NK-92 treated with Interleukin-12 subunit alpha and Interleukin-12 subunit beta, amount 100 ng/mL, for 24 hours (cell line): ENCODE measurements at places on chromosomes 16 and 17.

DNA sequence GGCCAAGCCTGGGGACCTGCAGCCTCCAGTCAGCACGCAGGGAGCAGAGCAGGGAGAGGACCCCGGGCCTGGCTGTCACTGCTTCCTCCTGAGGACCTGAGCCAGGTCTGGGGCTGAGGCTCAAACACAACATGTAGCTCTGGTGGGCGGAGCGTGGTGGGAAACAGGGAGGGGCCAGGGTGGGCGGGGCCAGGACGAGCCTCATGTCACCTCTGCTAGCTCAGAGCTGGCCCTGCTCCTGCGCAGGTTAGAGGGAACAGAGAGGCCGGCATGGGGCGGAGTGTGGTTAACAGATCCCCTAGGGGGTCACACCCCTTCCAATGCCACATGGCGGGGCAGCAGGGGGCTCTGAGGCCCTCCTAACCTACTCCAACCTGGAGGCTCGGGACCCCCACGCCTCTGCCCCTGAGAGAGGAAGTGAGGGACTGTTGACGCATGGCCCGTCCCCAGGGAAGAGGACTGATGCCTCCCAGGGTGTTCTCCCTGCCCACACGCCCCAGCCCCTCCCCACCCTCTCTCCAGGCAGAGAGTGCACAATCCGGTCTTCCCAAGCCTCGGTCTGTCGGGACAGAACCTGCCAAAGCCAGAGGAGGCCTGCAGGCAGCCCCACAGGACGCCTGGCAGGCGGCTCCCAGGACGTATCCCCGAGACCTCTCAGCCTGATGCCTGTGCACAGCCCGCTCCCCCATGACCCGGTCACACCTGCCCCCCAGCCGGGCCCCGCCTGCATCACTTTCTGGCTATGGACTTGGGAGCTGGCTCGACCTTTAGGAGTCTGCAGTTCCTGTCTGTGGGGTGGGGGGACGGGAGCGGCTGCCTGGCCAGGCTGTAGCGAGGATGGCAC, 15.2 kb downstream of the PIEZO1 start:
- DNase-seq = no peak

- DNase-seq = no peak
Measured at GRCh38 chr17:72145962-72146361, 25.1 kb downstream of the SOX9 start.

DNA sequence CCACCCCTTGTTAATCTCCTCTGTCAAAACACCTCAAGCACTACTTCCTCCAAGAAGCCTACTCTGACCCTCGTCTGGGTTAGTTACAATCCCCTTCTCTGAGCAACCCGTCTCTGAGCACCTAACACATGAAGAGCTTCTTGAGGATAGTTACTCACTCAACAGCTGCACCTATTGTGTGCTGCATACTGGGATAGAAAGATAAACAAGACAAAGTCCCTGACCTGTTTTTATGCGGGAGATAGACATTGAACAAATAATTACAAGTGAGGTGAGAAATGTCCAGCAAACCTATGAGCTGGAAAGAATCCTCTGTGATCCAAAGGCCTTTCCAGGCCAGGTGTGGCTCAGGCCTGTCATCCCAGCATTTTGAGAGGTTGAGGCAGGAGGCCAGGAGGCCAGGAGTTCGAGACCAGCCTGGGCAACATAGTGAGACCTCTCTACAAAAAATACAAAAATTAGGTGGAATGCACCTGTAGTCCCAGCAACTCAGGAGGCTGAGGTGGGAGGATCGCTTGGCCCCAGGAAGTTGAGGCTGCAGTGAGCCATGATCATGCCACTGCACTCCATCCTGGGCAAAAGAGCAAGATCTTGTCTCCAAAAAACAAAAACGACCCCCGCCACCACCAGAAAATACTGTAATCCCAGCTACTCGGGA, 5.5 kb upstream of the ZNF771 start:
- no peak for DNase-seq

GRCh38 chr17:77374170-77374936, 233.6 kb downstream of the SEC14L1 start:
- DNase-seq = peak; percentile 48

GRCh38 chr17:37300683-37301082, 75.1 kb upstream of the C17orf78 start:
- DNase-seq = no peak

DNA sequence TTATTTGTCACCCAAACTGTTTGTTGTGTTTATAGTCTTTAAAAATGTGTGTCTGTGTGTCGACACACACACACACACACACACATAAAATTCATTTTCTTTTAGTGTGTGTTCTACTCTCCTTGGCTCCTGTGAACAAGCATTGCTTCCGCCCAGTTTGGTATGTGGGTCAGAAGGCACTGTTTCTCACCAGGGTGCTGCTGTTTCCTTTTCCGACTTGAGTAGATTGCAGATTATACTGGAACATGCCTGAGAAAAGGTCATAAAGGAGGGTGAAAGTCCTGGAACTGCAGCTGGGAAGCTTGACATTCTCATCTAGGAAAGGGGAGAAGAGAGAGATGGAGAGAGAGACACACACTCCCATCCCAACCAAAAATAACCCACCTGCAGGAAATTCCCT, 330.3 kb downstream of the BCAS3 start:
- no peak for DNase-seq

DNA sequence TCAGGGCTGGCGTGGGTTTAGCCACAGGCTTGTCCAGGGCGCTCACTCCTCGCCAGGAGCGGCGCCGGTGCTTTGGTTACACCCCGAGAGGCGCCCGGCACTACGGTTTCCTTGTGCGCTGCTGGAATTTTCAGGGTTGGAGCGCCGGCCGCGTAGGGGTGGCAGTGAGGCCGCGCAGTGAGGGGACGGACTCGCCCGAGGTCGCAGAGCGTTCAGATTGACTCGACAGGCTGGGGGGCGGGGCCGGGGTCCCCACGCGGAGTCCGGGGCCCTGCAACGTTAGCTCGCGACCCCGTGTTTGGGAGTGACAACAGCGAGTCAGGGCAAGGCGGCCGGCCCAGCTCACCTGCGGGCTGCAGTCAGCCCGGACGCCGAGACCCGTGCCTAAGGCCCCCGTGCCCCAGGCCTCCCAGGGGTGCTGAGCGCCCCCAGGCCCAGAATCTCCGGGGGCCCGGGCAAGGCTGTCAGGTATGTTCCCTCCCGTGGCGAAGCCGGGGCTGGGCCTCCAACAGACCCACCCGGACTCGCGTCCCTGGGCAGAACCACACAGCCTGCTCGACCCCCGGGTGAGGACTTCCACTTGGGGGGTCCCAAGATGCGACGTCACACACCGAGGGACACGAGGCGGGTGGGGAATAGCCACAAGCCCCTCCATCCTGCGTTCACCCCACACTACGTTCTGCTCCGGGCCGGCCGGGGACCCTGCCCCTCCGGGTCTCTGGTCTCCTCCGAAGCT, 1.3 kb upstream of the ACTG1 start:
- DNase-seq = no peak

- no peak for DNase-seq
Measured at GRCh38 chr17:43176119-43176570, 5.1 kb downstream of the NBR1 start.

GRCh38 chr16:24085666-24086065, 170.5 kb upstream of the CACNG3 start:
- no peak for DNase-seq

DNA sequence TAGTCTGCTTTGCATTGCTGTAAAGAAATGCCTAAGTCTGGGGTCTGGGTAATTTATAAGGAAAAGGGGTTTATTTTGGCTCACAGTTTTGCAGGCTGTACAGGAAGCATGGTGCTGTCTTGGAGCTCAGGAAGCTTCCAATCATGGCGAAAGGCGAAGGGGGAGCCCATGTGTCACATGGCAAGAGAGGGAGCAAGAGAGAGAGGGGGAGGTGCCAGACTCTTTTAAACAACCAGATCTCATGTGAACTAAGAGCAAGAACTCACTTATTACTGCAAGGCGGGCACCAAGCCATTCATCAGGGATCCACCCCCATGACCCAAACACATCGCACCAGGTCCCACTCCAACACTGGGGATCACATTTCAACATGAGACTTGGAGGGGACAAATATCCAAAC, 148.2 kb upstream of the HS3ST2 start:
- no peak for DNase-seq

DNA sequence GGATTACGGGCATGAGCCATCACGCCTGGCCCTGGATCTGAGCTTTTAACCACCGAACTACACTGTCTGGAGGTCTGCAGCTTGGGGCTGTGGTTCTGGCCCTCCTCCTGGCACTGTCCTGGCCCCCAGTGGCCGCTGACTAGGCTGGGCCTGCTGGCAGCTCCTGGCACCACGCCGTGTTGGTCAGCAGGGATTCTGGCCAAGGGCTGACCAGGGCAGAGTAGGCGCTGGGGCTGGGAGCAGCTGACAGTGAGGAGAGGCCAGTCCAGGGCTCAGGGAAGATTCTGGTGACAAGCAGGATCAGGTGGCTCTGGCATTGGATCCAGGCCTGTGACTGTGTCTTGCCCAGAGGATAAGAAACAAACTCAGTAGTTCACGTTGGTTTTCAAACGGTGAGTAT, 14.6 kb downstream of the EEF2K start:
- no peak for DNase-seq

DNA sequence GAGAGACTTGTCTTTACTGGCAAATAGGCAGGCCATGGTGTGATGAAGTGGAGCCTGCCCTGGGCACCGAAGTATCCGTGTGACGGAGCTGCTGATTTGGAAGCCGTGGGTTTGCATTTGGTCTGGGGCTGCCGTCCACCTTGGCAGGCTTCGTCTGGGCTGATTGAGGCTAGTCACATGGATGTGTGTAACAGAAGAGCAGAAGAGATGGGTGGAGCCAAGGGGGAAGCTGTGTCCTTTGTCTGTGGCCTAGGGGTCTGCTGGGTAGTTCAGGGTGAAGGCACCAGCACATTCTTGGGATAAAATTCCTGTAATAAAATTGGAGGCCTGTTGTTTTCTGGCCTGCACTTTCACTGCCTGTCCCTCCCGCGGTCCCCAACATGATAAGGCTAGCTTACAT, 106.1 kb downstream of the AATF start:
- no peak for DNase-seq

- DNase-seq = peak; percentile 69
Measured at GRCh38 chr16:1414532-1415260, at the start of gene UNKL. Gene UNKL, minus strand, starts transcription at chr16:1414704. Its CDS starts 13 bp downstream, at chr16:1414691.

DNA sequence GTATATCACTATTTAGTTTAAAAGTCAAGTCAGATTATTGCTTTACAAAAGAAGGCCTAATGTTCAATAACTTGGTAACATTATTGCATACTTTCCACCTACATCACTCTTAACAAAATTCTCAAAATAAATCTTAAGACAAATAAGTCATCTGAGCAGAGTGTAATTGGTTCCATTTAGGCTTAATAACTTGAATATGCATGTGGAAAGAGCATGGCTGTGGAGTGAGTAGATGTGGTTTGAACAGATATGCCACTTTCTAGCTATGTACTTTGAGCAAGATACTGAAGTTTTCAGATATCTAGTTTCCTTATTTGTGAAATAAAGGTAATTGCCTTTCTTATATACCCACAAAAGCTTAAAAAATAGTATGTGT, 6.7 kb upstream of the EVI2A start:
- DNase-seq = no peak

DNA sequence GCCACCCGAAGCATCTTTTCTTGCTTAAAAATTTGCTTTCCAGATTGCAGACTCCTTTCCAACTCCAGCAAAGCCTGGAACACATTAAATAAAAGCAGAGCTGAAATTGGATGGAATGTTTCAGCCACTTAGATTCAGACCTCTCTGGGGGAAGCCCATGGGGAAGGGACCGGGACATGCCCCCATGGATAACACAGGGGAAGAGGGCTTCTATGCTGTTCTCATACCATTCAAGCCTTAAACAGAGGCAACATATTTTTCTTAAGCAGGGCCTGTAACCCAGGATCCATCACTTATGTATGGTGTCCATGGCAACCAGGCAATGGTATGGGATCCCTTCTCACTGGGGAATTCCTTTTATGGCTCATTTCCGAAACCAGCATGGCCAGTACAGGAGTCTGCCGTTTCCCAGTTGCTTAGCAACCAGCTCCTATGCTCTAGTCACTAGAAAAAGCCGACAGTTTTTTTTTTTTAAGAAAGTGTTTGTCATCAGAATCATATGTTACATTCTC, 62.0 kb upstream of the MARCHF10 start:
- no peak for DNase-seq

GRCh38 chr17:47821031-47821423, 567 bp downstream of the OSBPL7 start:
- DNase-seq = no peak

DNA sequence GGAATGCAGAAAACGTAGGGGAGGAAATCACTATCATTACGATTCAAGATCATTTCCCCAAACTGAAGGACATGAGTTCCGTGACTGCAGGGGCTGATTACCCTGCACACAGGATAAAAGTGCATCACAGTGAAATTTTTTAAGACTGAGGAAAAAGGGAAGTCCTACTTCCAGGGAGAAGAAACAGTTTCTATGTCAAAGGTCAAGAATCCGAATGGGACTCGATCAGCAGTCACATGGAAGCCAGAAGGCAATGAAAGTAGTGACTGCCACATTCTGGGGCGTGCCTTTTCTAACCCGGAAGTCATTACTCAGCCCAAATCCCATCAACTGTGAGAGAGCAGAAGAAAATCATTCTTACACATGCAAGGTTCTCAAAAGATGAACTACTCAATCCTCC, 12.1 kb downstream of the ZZEF1 start:
- DNase-seq = no peak
